Right lobe of liver (tissue), 6 donors: ENCODE measurements at places on chromosomes 6 and 20. TPM values are rescaled to one million over a fixed set of nuclear protein-coding genes. Genes with fewer than 3 reads are reported as not detected.

The VGLL2 gene
- total RNA-seq = not detected

The PPP1R3D gene
- 1.1 TPM for total RNA-seq

The SNAP25 gene
- total RNA-seq = not detected

The RSPH9 gene
- not detected for total RNA-seq

The ARG1 gene
- total RNA-seq = 1,044 TPM

The CST1 gene
- not detected for total RNA-seq

The PLAGL2 gene
- 2.0 TPM for total RNA-seq

The YIPF3 gene
- total RNA-seq = 70.0 TPM

The CFAP61 gene
- not detected for total RNA-seq

The MYH7B gene
- total RNA-seq = 0.66 TPM

The TRIM40 gene
- 0.18 TPM for total RNA-seq

The RNF182 gene
- not detected for total RNA-seq

- no peak for DNase-seq
These were observed 516 bp downstream of the TCP11 start for GRCh38 chr6:35140639-35141006.

DNA sequence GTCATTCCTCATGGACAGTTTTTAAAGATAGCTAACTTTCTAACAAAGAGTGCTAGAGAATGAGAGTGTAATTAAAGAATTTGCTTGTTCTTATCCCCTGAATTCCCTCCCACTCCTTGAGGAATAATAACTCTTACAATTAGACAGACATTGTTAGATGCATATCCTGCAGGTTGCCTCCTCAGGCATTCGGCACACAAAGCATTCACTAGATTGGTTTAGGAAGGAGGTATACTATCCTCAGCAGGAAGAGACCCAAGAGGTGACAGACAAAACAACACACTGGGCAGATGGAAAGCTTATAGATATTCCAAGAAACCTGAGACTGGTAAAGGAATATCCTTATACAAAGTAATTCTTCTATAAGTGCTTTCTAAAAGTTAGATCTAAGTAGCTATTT lies 109.1 kb upstream of the FAM184A start:
- DNase-seq = no peak

- DNase-seq = no peak
These were observed 1.4 kb downstream of the STK38 start for GRCh38 chr6:36545767-36546307.

GRCh38 chr6:135163440-135163738 lies 17.7 kb upstream of the MYB start:
- no peak for DNase-seq

DNA sequence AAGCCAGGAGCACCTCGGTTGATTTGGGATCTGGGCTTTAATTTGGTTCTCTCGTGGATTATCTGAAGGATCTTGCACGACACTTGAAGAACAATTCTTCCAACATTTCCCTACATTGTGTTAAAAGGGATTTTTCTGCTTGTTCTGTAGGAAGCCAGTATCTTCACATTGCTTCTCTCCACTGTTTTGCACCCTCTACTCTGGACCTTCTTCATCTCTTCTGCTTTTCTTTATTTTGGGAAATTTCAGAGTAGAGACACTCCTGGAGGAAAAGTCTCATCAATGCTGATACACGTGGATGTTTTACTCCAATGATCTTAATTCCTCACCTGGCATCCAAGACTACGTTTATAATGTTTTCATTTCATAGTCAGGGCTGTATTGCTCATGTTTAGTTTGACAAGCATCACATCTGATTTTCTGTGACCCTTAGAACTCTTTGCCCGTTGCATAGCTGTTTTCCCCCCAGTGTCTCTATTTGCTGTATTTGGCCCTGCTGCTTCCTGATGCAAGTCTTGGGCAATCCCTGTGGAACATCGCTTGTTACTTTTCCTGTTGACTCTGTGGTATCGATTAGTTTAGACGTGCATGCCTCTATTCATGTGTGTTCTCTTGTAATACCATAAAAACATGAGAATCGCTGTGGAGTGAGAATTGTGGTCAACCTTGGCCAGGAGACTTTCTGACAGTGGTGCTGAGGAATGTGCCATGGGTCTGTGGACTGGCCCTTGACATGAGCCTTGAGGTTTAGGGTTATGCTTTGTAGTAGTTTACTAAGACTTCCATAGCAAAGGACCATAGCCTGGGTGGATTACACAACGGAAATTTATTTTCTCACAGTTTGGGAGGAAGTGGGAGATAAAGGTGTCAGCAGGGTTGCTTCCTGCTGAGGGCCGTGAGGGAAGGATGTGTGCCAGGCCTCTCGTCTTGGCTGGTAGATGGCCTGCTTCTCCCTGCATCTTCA lies 12.5 kb downstream of the PLCB1 start:
- DNase-seq = no peak

GRCh38 chr6:14487625-14488024 lies 370.1 kb downstream of the CD83 start:
- no peak for DNase-seq

GRCh38 chr6:28337121-28337520 lies 1.2 kb upstream of the ZSCAN31 start:
- DNase-seq = no peak

- DNase-seq = no peak
These were observed 27.4 kb downstream of the NPEPL1 start for GRCh38 chr20:58719971-58720371.

DNA sequence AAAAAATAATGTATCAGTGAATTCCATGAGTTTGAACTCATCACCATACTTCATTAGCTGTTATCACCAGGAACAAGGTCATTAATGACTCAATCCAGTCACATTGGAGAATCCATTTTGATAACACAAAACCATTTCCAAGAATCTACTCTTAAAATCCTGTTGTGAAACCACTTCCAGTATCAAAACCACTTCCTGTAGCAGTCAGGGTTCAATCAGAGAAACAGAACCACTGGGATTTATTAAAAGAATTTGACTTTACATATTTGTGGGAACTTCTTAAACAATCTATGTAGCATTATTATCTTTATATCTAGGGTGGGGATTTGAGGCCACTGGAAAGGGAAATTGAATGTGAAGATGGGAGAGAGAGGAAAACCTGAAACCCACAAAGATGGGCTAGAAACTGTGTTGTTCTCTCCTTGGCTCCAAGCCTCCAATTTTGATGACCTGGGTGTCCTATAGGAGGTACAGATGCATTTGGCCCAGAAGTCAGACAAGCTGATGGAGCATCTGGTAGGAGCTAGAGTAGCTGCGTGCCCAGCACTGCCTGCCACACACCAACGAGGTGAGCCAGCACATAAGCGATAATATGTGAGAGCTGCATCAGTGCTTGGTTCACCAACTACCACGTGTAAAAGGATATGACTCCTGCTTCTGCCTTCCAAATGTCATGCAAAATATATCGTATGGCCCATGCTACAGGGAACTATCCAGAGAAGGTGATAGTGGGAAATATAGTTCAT lies 117.0 kb downstream of the TMEM200A start:
- no peak for DNase-seq

- DNase-seq = no peak
These were observed 1226.1 kb downstream of the GRIK2 start for GRCh38 chr6:102619585-102619984.

DNA sequence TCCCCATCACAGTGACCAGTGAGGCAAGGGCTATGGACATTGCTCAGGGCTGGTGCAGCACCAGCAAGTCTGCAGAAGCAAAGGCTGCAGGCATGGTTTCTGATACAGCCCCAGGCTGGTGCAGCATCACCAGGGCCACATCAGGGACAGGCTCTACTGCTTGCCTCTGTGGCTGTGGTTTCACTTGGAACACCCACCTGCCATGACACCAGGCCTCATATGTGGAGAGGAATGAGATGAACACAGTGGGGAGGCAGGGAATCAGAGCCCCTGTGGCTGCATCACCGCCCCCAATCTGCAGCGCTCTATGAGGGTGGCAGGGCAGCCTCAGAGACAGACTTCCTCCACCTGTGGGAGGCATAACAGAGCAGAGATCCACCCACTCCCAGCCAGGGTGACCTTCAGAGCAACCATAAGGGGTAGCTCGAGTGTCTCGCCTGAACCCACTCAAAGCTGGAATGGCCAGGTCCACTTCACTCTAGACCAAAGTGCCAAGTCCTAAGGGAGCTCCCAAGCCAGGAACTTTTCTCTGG lies 7.9 kb downstream of the RING1 start:
- no peak for DNase-seq

DNA sequence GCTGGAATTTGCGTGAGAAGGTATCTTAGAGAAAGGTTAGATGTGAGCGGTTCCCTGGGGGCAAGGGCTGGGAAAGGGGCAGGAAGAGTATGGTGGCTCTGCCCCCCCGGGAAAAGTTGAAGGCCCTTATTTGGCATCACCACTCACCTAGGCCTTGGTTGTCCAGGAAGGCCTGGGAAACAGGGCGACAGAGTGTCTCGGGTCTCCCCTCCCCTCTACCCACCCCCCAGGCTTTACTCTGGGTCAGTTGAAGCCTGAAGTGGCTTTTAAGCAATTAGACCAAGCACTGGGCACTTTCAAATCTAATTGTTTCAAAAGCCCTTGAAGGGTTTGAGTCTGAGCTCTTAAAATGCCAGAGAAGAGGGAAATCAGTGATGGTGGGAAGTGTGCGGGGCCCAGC lies 30.2 kb upstream of the FOXP4 start:
- DNase-seq = no peak

- no peak for DNase-seq
These were observed 228.4 kb upstream of the RSPO3 start for GRCh38 chr6:126890055-126890454.

GRCh38 chr6:84867521-84867920 lies 103.1 kb upstream of the TBX18 start:
- DNase-seq = no peak

- DNase-seq = no peak
These were observed 64.6 kb downstream of the RPP40 start for GRCh38 chr6:4939241-4939640.

GRCh38 chr20:45685896-45686295 lies 15.9 kb upstream of the WFDC11 start:
- no peak for DNase-seq

DNA sequence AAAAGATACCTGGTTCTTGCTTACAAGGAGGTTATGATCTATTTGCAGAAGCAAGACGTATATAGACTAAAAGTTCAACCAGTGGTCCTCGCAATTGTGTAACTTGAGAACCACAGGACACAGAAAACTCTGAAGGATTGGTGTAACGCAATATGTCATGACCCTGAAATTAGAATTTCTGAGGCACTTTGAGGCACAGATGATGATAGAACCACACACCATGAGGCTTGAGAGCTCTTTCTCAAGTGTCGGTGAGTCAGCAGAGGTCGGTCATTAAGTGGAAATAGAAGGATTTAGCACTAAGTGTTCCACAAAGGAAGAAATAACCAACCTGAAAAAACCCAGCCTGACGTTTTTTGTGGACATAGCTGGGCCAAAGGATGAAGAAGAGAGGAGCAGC lies 15.3 kb upstream of the CCN2 start:
- DNase-seq = no peak

GRCh38 chr6:133887156-133887879 lies 1.6 kb upstream of the TCF21 start:
- DNase-seq = no peak

DNA sequence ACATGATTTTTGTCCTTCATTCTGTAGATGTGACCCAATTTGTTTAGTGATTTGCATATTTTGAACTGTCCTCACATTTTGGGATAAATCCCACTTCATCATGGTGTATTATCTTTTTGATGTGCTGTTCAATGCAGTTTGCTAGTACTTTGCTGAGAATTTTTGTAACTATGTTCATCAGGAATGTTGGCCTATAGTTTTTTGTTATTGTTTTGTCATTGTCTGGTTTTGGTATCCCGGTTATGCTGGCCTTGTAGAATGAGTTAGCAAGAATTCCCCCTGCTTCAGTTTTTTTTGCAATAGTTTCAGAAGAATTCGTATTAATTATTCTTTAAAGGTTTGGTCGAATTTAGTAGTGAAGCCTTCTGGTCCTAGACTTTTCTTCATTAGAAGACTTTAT lies 11.9 kb downstream of the KIF25 start:
- no peak for DNase-seq

GRCh38 chr6:83417880-83418663 lies 12.8 kb downstream of the ME1 start:
- DNase-seq = no peak

- DNase-seq = no peak
These were observed 178.5 kb downstream of the KIF16B start for GRCh38 chr20:16394784-16395183.

DNA sequence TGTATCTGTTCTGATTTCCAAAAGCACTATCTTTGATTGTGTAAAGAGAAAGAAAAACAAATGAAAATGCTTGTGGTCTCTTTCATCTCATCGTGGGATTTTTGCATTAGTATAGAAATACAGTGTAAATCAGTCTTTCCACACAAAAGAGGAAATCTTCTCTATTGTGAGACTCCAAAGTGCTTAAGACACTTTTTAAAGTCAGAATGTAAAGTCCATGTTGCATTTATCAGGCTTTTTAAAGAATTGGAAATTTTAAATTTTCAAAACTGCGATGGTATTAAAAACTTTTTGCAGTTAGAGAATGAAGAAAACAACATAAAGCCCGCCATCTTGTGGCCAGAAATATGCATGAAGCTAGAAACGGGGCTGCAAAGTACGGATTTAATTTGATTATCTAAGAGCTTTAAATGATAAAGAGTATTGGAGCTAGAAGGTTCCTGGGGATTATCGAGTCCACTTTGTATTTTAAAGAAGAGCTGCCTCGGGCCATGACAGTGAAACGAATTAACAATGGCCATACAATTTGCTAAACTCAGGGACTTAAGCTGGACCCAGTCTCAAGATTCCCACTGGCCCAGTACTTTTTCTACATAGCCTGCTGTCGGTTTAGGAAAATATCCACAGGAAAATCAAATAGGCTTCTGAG lies 339.6 kb downstream of the ARHGAP18 start:
- no peak for DNase-seq

GRCh38 chr6:170523256-170524171 lies 29.6 kb downstream of the PSMB1 start:
- DNase-seq = no peak

GRCh38 chr6:167532410-167533288 lies 207.8 kb downstream of the TTLL2 start:
- no peak for DNase-seq

GRCh38 chr6:44024574-44025219 lies 102.6 kb downstream of the MRPL14 start:
- DNase-seq = no peak

DNA sequence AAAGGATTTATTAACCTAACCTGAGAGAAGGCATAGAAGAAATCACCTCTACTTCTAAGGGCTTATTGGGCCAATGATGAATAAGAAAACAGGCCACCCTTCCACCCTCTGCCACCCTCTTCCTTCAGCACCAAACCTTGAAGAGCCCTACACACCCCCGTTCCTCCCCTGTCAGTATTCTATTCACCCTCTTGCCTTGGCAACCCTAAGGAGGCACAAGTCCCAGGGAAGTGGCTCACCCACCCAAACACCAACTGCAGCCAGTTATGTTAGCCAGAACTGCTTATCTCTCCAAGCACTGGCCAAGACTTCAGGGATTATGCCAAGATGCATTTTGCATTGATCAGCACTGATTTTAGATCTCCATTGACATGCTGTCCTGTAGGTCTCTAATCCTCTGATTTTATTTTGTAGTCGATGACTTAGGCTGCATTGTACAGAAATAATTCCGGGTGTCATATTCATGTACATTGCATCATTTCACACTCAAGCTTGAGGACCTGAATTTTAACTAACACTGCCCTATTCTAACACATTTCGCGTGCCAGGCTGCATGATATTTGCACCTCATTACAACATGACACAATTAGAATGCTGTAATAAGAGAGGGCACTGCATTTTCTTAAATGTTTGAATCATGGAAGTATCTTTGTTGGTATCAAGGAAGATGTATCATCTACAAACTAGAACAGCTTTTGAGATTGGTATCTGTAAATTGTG lies 15.7 kb downstream of the CNKSR3 start:
- no peak for DNase-seq

- no peak for DNase-seq
These were observed 24.0 kb upstream of the SERINC1 start for GRCh38 chr6:122495612-122496011.

GRCh38 chr20:44054118-44054517 lies 132.9 kb downstream of the JPH2 start:
- no peak for DNase-seq
